ENCODE measurements at places on chromosomes 11 and 22.

DNA sequence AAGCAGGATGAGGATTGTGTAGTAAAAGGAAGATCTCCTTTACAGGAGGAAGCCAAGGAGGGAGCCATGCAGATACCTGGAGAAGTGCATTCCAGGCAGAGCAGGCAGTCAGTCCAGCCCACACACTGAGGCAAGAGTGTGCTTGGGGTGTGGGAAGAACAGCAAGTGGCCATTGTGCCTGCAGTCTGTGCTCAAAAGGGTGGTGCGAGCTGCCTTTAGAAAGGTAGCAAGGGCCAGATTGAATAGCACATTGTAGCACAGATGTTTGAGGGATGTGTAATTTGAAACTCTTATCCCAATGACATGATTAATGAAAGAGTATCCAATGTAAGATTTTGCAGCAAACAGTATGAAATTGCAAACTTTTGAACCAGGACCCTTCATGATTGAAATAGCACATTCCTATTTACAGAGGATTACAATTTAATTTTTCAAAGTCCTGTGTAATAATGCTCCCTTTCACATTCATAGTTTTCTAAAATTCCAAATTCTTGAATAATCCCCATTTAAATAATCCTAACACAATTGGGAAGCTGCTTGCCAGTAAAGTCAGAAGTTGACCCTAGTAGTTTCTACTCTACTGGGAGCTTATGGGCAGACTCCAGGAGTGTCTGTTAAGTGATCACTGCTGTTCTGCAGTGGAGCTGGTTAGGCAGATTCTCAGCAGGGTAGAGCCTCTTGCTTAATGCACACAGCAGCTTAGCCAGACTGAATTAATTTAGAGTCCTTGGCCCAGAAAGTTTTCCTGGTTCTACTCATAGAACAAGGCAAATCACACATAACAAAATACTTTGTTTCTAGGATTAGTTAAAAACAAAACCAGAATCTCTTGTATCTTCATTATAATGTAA, 78.1 kb downstream of the CYB5R2 start:
- no peak for DNase-seq

DNA sequence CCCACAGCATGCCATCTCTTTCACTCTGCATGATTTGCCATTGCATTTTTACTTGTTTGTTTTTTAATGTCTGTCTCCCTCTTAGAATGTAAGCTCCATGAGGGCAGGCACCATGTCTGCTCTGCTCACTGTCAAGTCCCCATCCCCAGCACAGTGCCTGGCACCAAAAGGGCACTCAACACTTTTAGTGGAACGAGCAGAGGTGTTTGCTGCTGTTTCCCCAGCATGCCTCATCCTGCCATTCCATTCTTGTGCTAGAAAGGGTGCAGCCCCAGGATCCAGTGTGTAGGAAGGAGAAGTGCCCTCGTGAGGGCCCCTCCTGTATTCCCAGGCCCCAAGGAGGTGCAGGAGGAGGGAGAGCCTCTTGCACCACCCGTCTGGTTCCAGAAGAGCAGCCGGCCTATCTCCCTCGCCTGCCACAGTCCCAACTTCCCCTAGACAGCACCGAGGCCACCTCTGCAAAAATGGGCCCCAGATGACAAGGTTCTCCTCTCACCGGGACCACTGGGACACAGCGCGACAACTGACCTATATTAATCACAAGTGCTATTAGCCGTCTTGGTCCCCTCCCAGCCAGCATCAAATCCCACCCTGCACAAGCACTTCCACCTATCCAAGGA, 33.3 kb upstream of the CACNG2 start:
- DNase-seq = no peak

GRCh38 chr22:35310556-35311550, 11.2 kb downstream of the TOM1 start:
- no peak for DNase-seq

- DNase-seq = peak; percentile 18
Measured at GRCh38 chr11:57459164-57460021, 935 bp upstream of the RTN4RL2 start.

- no peak for DNase-seq
Measured at GRCh38 chr11:42521994-42522393, 789.8 kb upstream of the API5 start.

- DNase-seq = no peak
Measured at GRCh38 chr11:105202422-105202821, 62.9 kb upstream of the CARD18 start.

- no peak for DNase-seq
Measured at GRCh38 chr22:38799265-38800002, 5.5 kb upstream of the DNAL4 start.

DNA sequence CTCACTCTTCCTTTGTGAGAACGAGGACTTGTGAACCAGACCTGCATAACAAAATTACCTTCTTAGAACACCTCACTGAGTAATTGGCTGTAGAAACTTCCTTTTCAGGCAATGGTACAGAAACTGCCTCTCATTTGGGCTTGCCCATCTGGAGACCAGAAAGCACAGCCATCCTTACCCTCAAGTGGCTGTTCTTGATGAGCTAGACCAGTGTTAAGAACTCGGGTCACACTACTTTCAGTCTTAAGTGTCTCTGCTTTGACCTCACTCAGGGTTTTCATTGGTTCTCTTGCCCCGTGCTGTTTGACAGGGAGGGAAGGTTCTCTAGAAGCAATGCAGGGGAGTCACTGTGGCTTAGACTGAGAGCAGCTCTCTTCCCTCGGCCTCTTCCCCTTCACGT, 29.3 kb downstream of the NAT10 start:
- DNase-seq = no peak

- no peak for DNase-seq
Measured at GRCh38 chr22:39946126-39946502, 14.1 kb upstream of the TMA7B start.

GRCh38 chr22:50729391-50730012, 8.5 kb upstream of the ACR start:
- DNase-seq = no peak

- no peak for DNase-seq
Measured at GRCh38 chr22:48218889-48219420, 1456.5 kb downstream of the TBC1D22A start.

DNA sequence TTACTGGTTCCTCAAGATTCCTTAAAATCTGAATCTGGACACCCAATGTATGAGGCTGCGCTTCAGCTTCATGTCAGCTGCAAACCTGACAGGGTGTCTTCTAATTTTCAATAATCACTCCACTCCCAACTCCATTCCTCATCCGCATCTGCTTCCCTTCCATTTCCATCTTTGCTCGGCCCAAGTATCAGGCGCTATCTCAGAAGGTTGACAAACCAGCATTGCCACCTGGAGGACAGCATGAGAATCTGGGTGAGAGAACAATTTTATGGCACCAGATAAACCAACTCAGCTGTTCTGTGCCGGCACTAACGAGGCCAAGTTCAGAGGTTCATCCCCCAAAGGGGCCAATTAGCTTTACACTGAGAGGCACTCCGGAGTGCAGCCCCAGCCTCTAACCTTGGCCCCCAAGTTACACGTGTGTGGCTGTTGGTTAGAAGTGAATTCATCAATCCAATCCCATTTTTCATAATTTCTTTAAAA, 79.1 kb upstream of the LMO2 start:
- DNase-seq = no peak

GRCh38 chr11:2569321-2569721, 124.5 kb downstream of the KCNQ1 start:
- DNase-seq = no peak
